T-cell (primary cell): ENCODE measurements at places on chromosomes 3 and 15. TPM values are rescaled to one million over a fixed set of nuclear protein-coding genes. Genes with fewer than 3 reads are reported as not detected.

Gene RFT1
- total RNA-seq, result 14.4 TPM

- no peak for DNase-seq
These were observed 29.4 kb downstream of the ABCC5 start for GRCh38 chr3:183988216-183988790.

Gene GABRG3
- not detected for total RNA-seq

GRCh38 chr3:113097960-113098447 is 107.2 kb downstream of the GTPBP8 start:
- DNase-seq, result no peak

- DNase-seq, result no peak
These were observed 93.3 kb upstream of the RAD18 start for GRCh38 chr3:9056581-9056980.

GRCh38 chr3:49104052-49104426 is 518 bp downstream of the QARS1 start:
- no peak for DNase-seq

Gene SYNPR
- total RNA-seq, result not detected

DNA sequence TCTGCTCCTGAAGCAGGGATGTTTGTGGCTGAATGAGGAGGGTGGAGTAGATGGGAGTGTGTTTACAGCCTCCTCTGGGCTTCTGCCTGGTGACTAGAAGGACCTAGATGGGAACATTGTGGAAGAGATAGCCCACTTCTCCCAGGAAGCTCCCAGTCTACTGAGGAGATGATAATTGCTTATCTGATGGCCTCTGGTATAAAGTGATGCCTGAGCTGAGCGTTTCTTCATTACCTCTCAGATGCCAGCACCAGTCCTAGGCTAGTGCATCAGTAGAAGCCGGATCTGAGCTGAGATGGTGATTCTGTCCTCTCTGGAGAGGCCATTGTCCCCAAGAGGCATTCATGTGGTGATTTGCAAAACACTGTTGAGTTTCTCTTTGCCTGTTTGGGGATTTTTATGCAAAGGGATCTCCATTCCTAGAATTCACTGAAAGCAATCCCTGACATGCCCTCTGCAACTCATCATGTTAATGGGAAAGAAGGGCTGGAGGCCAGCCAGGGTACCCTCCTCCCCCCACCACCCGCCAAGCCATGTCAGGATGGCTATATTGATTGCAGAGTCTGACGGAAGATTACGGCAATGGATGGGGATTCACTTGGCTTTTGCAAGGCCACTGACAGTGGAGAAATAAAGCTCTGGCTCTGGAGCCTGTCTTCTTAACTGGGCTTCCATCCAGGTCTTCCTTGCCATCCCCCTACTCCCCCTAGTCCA is 166.4 kb upstream of the ROPN1 start:
- DNase-seq, result no peak

Gene ZIC1
- total RNA-seq, result not detected

GRCh38 chr3:60609446-60609845 is 641.8 kb downstream of the FHIT start:
- no peak for DNase-seq

DNA sequence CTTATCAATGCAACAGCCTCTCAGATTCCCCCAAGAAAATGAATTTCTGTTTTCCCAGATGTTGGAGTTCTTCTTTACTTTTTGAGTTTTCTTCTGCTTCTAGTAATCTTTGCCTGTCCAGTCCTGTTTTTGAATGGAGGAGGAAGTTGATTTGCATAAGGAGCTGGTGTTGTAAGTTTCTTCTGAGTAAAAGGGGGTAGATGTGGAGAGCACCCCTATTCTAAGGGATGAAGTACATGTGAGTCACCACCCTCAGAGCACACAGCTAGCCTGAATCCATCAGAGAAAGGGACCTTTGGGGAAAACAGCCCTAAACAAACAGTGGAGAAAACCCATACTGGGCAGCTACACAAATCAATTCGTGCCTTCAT is 34.5 kb downstream of the ACAA1 start:
- DNase-seq, result no peak

Gene BTD
- 19.0 TPM for total RNA-seq

Gene CADM2
- total RNA-seq, result not detected

Gene A4GNT
- not detected for total RNA-seq

DNA sequence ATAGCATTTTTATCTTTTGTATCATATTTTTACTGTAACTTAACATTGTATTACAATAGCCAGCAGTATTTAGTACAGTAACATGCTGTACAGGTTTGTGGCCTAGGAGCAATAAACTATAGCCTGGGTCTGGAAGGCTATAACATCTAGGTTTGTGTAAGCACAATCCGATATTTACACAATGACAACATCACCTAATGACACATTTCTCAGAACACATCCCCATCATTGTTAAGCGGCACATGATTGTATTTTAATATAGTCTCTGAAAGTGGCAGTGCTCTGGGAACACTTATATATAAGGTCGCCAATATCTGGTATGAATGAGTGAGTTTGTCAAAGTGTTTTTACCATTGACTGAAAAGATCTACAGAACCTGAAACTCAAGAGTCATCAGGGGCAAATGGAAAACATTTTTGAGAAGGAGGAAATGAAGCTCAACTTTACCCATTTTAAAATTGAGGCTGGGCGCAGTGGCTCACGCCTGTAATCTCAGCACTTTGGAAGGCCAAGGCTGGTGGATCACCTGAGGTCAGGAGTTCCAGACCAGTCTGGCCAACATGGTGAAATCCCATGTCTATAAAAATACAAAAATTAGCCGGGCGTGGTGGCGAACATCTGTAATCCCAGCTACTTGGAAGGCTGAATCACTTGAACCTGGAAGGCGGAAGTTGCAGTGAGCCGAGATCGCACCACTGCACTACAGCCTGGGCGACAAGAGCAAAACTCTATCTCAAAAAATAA is 38.8 kb upstream of the TNFSF10 start:
- no peak for DNase-seq

Gene MYO9A
- 39.1 TPM for total RNA-seq

Gene IL5RA
- total RNA-seq, result 0.60 TPM

- DNase-seq, result no peak
These were observed 97.8 kb downstream of the BBX start for GRCh38 chr3:107620534-107620933.
